ENCODE measurements at places on chromosomes 11 and 22. TPM values are rescaled to one million over a fixed set of nuclear protein-coding genes. Genes with fewer than 3 reads are reported as not detected.

DNA sequence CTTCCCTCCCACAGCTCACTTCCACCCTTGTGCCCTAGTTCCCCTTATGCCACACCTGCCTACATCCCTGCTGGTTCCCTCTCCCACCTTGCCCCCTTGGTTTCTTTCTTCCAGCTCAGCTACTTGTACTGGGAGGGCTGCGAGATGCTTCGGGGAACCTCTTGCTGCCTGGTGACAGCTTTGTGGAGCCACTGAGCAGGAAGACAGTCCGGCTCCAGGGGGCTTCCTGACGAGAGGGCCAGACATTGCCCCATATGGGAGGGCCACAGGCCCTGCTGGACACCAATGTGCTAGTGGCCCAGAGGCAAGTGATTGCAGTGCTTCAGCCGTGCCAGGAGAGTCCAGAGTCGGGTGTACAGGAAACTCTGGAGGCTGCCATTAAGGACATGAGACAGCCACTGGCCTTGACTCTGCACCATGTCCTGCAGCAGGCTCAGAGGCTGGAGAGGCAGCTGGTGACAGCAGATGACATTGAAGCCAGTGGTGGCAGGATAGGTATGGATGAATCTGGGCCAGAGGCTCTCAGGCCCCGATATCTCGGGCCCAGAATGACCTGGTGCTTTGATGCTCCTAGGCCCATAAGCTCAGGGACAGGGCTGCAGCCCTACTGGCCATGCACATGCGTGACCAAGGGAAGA is 54.3 kb downstream of the BTG4 start:
- no peak for DNase-seq

RBMXL2 gene
- not detected for total RNA-seq

DNA sequence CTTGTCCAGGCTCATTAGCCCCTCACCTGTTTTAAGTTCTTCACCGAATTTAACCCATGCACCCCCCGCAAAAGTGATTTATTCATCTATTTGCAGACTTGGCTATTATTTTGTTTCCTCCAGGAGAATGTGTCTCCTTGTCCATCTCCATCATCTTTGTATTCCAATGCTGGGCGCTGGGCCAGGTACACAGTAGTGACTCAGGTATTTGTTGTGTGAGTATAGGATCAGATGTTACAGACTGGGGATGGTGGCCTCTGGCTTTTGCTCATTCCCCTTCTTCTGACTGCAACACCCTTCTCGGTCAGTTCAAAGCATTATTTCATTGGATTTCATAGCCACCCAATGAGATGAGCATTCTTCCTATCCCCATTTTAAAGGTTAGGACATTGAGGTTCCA is 408.2 kb downstream of the MN1 start:
- DNase-seq, result peak; percentile 12

WBP2NL gene
- not detected for total RNA-seq

- DNase-seq, result peak; percentile 94
These were observed 44.9 kb upstream of the FADD start for GRCh38 chr11:70158201-70158600.

KRTAP5-5 gene
- total RNA-seq, result not detected

- no peak for DNase-seq
These were observed 540.0 kb downstream of the SOX6 start for GRCh38 chr11:15816260-15816871.

RCE1 gene
- 26.7 TPM for total RNA-seq

C22orf42 gene
- total RNA-seq, result not detected

DNA sequence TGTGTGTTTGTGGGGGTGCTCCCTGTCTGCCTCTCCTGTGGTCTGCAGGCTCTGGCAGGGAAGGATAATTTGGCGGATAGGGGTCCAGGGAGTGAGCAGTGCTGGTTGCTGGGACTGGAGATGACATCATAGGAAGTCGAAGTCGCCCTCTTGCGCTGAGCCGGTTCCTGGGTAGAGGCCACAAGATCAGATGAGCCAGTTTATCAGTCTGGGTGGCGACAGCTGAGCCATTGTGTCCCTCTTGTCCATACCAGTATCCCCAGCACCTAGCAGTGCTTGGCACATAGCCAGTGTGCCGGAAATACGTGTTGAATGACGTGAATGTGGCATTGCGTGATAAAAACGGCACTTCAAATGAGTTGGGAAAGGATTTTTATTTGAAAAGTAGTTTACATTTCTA is 9.8 kb downstream of the APOL5 start:
- DNase-seq, result no peak
